ENCODE measurements at places on chromosomes 5 and 9.

DNA sequence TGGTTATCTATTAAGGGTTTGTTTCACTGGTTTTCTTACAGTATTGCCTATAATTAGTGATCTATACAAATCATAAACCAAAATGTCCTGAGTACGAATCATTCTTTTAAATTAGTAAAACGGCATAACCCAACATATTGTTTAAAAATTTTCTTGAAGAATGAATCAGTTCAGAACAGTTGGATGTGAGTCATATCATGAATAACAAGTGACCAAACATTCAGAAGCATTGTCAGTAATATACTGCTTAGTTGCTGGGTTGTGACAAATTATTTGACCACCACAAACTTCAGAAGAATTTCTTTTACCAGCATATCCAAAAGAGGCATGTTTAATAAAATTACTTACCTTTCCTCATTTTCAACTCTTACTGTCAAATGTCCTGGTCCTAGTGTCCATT lies 111.2 kb downstream of the UNC13B start:
- DNase-seq: no peak

DNA sequence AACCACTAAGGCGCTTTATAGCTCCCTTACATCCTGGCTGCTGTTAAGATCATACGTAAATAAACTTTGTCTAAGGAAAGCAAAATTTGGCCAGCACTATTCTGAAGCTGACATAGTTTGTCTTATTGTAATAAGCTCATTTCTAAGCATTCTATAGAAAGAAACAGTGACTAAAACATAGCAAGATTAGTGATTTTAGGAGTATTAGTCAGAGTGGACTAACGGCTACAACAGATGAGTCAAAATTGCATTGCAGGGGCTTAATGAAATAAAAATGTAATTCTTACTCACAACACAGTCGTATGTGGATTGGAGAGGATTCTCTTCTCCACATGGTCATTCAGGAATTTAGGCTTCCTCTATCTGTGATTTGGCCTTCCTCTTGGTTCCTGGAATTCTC lies 347.6 kb downstream of the GADD45G start:
- no peak for DNase-seq

DNA sequence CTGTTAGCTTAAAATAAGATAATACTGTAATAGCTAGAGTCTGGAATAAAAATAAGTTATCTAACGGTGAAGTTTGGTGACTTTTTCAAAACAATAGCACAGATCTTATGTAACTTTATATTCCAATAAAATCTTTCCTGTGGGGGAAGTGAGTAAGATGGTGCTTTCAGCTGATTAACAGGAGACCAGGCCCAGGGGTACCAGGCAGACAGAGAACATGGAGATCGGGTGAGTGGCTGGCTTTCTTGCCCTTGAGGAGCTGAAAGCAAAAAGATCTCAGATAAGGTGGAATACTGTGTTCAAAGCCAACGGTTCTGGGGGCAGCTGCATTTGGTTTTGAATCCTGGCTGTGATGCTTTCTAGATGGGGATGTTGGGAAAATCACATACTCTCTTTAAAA lies 61.3 kb downstream of the MAT2B start:
- no peak for DNase-seq

DNA sequence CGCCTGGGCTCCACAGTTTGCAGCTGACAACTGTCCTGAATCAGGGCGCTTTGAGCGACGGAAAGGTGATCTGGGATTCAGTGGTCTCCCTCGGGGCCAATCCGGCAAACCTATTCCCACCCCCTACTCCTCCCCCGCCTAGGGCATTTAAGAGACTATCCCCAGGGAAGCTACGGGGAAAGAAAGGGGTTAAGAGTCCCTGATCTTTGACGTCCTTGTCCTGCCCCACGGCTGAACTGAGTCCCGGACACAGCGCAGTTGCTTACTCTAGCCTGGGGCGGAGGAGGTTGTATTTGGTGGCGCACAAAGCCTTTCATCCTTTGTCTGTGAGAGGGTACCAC lies 3.4 kb downstream of the RORB start:
- DNase-seq: no peak

- no peak for DNase-seq
Observed at GRCh38 chr5:140049205-140049604, 6.1 kb upstream of the NRG2 start.

DNA sequence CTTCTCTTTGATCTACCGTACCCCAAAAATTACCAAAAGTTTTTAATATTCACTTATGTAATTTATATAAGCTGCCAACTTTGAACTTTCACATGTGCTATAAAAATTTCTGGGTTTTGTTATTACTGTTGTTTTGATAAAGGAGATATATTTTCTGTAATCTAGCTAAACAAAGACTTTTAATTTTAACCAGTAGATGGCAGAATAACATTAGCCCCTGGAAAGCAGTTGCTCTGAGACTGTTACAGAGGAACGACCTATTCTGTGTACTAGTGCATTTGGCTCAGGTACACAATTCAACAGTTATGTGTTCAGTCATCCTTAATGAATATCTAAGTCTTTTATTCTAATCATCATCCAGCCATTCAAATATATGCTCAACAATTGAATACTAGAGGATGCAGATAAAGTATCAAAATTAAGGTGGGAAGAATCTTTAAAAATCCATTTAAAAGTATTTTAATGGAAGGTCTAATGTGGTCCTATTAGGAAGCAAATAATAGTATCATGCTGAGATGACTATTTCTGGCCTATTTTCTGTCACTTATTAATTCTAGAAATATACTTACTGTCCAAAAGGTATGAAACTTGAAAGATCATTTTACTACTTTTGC lies 8.6 kb downstream of the KLHL9 start:
- DNase-seq: no peak

- DNase-seq: no peak
Observed at GRCh38 chr9:93257808-93258331, 73.9 kb downstream of the WNK2 start.

DNA sequence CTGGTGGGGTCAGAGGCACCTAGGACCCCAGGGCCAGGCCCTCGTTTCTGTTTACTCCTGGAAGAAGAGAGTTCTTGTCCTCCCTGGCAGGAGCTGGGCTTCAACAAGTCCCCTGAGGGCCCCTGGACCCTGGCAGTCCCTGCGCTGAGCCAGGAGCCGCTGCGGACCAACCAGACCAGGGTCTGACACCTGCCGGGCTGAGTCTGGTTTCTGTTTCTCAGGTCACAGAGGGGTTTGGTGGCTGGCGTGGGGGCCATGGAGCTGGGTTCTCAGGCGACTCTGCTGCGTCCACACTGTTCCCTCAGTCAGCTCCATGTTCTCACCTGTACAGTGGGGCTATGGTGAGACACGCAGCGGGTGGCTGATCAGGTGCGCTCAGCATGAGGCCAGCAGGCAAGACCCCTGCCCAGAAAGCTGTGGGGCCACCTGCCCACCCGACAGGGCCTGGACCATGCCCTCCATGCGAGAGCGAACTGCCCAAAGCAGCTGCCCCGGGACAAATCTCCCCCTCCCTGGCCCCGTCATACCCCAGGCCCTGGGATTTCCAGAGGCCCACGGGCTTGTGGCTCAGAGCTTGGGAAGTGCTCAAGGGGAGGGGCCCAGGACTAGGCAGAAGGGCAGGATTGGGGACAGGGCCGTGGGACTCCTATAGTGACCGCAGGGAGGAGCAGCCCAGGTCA lies 17.9 kb upstream of the NOTCH1 start:
- DNase-seq: no peak

DNA sequence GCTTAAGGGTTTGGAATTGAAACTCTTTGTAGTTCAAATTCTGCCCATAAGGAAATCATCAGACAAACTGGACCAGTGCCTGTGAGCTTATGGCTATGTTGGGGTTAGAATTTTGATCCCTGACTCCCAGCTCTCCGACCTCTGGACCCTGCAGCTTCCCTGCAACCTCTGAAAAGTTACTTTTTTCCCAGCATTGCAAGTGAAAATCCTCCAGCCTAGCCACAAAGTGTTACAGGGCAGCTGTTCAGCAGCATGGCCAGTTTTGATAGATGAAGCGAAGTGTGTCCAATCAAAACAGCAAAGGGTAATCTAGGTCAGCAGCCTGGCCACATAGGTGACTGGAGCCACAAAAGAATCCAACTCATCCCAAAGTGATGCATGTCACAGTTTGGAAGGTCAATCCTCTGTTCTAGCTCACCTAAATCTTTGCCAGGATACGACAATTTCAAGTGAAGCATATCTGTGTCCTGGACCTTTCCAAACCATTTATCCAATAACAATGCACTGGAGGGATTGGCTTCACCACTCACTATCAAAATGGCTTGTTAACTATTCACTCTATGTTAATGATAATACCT lies 4.7 kb upstream of the CPEB4 start:
- no peak for DNase-seq

DNA sequence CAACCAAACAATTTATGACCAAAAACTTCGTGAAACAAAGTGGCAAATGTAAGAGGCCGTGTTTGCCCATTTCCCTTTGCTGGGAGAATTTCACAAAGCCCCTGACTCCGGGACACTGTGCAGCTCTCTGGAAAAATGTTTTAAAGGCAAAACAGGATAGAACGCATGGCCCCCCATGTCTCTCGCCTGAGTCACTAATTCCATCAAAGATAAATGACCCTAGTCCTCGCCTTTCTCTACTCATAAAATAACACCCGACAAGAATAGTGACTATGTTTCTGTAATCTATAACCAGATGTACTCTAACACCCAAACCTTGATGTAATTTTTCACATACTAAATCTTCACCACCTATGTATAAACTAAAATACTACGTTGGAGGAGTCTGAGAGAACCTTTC lies 55.7 kb upstream of the SAP30L start:
- no peak for DNase-seq

- DNase-seq: no peak
Observed at GRCh38 chr9:137417161-137418021, 5.6 kb downstream of the EXD3 start.

- DNase-seq: no peak
Observed at GRCh38 chr5:39355324-39355723, 9.0 kb downstream of the C9 start.

GRCh38 chr5:25285136-25285535 lies 640.4 kb upstream of the CDH10 start:
- no peak for DNase-seq

DNA sequence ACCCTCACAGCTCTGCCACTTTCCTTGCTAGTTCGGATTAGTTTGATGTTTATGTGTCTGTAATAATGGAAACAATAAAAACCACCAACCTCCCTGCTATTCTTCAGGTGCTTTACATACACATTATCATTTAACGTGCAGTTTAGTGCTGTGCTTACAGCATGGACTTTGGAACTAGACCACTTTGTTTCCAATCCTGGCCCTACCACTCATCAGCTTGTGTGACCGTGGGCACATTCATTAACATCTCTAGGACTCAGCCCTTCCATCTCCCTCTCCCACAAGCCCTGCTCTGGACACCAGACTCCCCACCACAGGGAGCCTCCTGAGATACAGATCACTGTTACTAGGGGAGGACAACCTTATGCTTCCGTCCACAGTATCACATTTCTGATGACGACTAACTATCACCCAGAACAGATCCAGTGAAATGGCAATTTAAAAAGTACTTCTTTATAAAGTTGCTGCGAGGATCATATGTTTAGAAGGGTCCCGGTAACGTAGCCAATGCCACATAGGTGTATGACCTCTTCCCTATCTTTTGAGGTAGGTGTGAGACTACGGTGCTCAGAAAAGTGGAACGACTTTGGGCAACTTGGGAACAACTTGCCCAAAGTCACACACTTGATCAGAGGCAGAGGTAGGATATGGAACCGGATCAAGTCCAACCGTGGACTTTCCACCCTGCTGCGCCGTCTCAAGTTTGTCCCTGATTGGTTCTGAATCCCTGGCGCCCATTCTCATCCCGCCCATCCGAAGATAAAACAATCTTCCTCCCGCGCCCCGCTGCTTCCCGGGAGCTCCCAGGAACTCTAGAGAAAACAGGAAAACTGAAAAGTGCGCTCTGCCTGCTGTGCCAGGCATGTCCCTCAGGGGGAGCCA lies 132.4 kb upstream of the NIPBL start:
- no peak for DNase-seq

- no peak for DNase-seq
Observed at GRCh38 chr5:134090522-134090921, 24.0 kb upstream of the TCF7 start.

DNA sequence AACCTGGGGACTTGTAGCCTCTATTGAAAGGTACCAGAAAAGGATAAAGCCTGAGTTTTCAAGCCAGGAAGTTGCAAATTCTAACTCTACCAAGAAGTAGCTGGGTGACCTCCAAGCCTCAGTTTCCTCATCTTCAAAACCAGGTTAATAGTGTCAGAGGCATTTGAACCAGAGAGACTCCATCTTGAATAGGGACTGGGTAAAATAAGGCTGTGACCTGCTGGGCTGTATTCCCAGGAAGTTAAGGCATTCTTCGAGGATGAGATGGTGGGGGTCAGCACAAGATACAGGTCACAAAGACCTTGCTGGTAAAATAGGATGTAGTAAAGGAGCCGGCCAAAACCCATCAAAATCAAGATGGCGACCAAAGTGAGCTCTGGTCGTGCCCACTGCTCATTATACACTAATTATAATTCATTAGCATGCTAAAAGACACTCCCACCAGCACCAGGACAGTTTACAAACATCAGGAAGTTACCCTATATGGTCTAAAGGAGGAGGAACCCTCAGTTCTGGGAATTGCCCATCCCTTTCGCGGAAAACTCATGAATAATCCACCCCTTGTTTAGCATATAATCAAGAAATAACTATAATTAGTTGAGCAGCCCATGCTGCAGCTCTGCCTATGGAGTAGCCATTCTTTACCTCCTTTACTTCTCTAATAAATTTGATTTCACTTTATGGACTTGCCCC lies 3.8 kb upstream of the SERINC5 start:
- no peak for DNase-seq

GRCh38 chr5:14171046-14171445 lies 27.9 kb downstream of the TRIO start:
- no peak for DNase-seq

DNA sequence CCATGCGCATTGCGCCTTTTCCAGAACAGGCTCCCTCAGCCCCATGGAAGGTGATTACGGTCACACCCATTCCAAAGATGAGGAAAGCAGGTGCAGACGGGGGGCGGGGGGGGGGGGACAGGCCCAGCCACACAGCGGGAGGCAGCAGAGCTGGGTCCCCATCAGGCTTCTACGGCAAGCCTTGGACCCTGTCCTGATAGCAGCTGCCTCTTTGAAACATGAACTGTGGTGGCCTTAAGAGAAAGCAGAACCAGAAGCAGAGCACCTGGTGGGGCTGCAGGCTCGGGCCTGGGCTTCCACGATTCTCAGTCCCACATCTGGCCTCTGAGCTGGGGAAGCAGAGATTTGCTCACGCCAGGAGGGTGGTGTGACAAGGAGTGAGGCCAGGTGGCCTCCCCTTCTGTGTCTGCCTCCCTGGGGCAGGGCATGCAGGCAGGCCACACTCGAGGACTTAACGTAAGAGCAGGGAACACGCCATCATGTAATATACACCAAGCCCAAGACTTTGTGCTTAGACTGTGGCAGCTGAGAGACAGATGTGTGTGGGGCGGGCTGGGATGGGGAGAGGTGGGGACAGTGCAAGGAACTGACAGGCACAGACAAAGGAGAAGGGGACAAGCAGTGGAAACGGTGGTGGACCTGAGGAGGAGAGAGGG lies 14.2 kb upstream of the PHYKPL start:
- DNase-seq: no peak

GRCh38 chr5:158560170-158560569 lies 539.5 kb downstream of the EBF1 start:
- no peak for DNase-seq

All from activated naive CD4-positive, alpha-beta T cell (primary cell).